ENCODE measurements at places on chromosomes 2 and 18.

- DNase-seq = no peak
Observed at GRCh38 chr2:127652786-127653357, 6.9 kb downstream of the GPR17 start.

DNA sequence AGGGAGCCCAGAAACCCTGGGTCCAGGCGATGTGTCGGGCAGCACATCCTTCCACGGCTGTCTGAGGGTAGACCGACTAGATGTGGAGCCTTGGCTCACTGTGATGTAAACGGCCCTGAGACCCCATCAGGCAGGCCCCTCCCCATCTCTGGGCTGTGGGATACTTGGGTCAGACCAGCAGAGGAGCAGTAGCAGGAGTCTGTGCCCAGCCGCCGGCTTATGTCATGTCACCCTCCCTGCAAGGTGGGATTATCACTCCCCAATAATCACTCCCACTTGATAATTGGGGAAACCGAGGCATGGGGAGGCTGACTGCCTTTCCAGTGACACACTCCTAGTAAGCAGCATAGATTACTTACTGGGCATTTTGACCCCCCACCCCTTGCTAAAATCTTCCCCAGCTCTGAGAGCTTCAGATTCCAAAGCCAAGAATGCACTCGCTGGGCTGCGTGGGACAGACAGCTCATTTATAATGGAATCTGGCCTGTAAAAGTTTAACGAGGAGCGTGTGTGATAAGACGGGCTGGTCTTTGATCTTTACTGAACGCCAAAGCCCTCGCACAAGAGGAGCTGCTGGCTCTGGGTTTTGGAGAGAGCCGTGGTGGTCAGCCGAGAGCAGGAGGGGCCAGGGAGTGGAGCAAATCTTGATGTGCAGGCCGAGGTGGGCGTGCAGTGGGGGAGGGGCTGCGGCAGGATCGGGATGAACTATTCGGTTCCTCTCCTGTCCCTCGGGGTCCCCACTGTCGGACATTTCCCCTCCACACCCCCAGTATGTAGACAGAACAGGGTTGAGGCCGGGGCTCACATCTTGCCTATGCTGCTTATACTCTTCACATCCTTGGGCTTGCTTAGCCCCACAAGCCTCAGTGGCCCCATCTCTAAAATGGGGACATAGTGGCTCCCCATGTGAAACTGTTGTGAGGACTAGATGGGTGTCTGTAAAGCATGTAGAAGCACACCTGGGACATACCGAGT is 200.0 kb downstream of the GLI2 start:
- DNase-seq = no peak

DNA sequence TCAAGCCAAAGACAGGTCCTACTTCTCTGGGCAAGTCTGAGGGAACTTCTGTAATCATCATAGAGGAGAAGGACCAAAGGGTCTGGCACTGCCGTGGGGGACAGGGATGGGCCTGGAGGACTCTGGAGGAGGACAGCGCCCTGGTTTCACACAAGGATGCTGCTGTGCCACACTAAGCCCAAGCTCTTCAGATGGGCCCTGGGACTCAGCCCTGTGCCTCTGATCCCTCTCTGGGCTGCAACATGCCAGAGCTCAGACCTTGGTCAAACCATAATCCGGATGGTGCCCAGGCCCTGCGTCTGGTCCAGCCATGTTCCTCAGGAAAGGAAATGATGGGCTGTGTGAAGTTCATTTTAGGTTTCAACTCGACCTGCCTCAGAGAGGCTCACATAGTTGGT is 222.0 kb upstream of the COPS8 start:
- DNase-seq = no peak

GRCh38 chr18:568731-569130 is 11.4 kb upstream of the CETN1 start:
- DNase-seq = no peak
